ENCODE measurements at places on chromosomes 1 and 21.

DNA sequence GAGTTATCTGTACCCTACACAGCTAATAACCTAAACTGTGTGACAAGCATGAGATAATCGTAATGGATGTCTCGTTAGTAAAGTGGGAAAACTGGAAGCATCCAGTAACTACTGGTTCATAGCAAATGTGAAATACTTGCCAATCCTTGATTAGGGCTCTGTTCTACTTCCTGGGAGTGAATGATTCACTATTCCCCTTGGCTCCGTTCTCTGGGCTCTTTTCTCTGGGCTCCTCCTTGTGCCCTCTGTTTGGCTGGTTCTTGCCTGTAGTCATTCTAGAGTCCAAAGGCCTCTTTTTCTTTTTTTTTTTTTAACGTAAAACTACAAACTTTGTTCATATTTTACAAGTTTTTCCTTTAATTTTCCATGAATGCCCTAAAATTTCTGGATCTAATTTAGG lies 465.8 kb upstream of the PLXNA2 start:
- no peak for DNase-seq

- no peak for DNase-seq
Observed at GRCh38 chr1:224175617-224176016, 7.4 kb upstream of the DEGS1 start.

DNA sequence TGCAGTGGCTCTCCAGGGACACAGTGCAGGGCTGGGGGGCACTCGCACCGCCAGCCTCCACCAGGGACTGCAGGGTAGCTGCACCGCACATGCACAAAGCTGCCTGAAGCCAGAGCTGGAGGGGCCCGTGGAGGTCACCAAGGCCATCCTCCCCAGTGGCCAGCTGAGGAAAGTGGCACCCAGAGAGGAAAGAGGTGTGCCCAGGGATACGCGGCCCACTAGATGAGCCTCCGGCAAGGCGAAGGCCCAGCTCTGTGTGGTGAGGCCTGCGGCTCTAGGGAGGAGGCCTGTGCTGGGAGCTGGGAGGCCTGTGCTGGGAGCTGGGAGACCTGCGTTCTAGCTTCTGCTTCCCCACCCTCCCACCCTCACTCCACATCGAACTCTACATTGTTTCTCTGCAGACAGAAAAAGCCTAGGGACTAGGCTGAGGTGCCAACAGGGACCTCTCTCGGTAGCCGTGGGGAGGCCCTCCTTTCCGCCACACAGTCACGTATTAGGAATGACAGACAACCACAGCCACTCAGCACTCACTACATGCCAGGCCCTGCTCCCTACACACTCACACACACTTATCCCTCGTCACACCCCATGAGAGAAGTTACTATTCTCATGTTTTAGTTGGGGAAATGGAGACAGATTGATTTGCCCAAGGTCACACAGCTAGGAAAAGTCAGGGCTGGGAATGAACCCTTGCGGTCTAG lies 921 bp upstream of the ASCL5 start:
- DNase-seq: no peak

DNA sequence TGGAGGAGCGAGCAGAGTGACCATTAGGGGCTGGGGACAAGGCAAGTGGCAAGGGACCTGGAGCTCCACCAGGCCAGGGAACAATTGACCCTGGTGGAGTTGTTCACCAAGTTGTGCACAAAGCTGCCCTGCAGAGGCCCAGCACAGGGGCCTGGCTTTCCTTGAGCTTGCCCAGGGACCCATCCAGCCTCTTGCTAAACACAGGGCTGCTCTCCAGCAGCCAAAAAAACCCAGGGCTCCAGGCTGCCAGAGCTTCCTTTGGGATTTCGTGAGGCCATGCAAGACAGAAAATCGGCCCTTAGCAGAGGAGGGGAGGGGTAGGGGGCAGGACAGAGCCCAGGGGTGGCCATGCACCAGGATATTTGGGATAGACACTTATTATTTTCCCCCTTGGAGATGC lies 32.6 kb downstream of the LRP8 start:
- DNase-seq: no peak

GRCh38 chr1:14775434-14775833 lies 176.9 kb downstream of the KAZN start:
- DNase-seq: no peak

- no peak for DNase-seq
Observed at GRCh38 chr1:16915627-16915973, 6.1 kb upstream of the CROCC start.

- no peak for DNase-seq
Observed at GRCh38 chr1:12669529-12670068, 25.7 kb downstream of the AADACL4 start.

DNA sequence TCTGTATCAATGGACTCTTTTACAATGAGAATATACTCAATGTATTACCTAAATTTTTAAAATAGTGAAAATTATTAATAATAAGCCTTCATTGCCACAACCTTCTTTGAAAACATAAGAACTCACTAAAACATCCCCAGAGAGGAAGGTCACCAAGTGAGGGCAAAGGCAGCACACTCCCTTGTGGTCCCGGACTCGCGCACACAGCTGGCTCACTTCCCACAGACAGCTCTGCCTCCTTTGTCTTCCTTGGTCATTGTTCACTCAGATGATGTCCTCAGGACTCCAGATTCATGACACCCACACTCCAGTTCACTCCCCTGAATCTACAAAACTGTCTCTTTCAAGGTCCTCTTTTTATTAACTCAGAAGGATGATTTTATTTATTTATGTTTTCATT lies 19.2 kb upstream of the UBR4 start:
- no peak for DNase-seq

GRCh38 chr1:59411147-59411546 lies 114.3 kb downstream of the FGGY start:
- DNase-seq: no peak

DNA sequence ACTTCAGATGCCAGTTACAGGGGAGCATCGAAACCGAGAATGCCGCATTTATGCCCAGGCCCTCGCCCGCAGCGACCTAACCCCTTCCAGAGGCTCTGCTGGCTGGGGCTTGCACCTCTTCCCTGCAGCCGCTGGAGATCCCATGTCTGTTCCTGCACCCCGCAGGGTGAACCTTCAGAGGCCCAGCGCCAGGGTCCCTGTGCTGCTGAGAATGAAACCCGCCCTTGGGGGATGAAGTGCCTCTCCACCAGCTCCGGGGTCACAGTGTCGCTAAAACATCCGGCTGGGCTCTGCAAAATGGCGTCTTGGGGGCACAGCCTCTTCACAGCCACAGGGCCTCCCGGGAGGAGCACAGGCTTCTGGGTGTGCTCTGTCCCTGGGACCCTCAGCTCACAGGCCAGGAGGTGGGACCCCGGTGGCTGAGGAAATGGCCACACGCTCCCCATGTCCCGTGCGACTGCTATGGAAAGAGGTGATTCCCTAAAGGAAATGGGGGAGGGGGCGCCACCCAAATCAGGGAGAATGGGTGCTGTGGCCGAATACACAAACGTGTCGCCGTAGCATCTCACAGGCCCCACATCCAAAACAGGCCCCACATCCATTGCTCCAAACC lies 39.9 kb upstream of the TSPEAR start:
- no peak for DNase-seq
